ENCODE measurements at places on chromosomes 6 and 20.

GRCh38 chr20:47780720-47781389 lies 4.4 kb downstream of the SULF2 start:
- no peak for DNase-seq

DNA sequence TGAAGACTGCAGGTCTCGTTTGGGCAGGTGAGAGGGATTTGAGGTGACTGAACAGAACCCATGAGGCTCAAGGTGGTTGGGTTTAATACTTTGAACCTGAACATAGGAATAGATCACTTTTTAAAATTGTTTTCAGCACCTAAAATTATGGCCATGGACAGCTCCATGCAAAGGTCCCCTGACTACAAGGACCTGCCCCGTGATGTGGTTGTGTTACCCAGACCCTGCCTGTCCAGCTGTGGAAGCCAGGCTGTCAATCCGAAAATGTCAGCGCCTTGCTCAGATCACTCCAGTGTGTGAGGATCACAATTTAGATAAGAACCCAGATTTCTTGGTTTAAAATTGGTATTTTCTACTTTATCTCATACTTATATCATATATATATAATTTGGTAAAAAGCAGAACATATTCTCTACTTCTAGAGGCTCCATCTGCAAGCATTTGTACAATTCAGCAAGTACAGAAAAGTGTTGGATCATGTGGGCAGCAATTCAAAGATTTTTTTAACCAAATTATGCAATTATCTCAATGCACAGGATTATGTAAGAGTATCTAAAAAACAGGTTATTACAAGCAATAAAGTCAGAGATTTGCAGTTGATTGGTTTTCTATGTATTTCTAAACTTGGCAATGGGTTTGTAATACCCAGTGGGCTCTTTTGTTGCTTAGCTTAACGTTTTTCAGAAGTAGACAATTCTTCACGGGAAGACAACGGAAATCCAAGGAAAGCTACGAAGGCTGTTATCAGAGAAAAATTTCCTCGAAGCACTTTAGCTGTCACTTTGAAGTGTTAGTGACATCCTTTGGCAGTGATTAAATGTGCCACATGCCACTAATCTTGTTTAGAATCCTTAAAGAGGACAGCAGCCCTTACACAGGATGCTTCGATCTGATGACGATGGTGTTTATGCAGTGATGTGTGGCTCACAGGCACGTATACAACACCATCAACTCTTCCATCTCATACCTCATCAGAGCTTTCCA lies 24.1 kb upstream of the RPS6KA2 start:
- DNase-seq, result no peak

DNA sequence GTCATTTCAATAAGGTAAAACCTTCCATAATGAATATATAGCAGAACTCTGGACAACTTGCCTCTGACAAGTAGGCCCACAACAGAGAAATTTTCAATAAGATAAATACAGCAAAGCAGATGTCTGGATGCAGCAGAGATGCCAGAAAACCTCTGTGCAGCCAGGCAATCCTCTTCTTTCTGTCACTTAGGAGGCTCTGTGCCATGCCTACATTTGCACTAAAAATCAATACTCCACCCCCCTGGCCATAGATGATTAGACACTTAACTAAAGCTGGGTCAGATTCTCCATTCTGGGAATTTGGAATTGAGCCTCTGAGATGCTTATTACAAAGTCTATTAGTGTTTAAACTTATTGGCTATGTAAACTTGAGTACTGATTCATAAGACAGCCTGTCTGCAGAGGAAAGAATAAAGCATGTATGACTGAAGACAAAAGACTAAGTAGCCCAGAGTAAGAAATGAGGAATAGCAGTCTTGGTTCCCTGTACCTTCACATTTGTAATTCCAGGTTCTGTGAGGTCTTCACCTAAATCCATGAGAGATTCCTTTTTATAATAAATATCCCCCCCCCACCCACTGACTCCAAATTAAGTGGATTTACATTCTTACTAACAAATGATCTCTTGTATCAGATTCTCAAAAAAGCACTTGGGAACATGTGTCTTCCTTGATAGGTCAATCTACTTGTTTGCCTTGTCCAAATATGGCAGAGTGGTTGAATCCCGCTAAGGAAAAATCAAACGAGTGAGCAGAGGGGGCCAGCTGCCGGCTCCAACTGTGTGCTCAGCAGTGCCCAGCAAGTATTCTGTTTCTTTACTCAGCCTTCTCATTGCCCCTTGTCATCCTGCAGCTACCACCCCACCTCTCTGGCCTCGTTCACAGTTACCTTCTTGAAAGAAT lies 20.4 kb downstream of the MAN1A1 start:
- no peak for DNase-seq

GRCh38 chr6:136090929-136091328 lies 159.2 kb downstream of the MTFR2 start:
- DNase-seq, result no peak

GRCh38 chr6:25769983-25770382 lies 15.4 kb downstream of the SLC17A4 start:
- no peak for DNase-seq

GRCh38 chr6:47780510-47781356 lies 1.1 kb upstream of the OPN5 start:
- DNase-seq, result peak; percentile 44

GRCh38 chr6:166105341-166106075 lies 62.1 kb downstream of the TBXT start:
- DNase-seq, result no peak

DNA sequence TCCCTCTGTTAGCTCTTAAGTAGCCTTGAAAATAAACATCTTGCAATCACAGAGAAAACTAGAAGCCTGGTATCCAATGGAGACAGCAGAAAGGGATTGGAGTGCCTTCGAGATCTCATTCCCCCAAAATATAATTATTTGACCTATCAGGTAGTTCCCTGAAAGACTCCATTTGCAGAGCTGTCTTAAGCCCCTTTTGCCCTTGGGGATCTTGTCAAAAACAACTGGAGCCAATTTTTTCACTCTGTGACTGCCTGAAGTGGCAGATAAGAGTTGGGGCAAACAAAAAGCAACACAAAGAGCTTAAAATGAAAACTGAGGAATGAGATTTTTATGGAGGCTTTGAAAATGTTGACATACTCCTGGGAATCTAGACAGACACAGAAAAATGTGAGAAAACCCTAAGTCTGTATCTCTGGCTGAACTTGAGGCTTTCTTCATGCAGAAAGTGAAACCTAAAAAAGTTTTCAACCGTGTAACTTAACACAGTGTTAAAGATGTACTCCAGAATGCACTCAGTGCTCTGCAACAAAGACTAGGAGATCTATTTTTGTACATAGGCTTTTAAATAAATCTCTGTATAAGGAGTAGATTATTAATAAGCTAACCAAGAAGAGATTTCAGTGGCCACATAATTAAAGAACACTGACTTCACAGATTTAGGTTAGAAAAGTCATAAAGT lies 971.1 kb upstream of the MAN1A1 start:
- DNase-seq, result no peak

DNA sequence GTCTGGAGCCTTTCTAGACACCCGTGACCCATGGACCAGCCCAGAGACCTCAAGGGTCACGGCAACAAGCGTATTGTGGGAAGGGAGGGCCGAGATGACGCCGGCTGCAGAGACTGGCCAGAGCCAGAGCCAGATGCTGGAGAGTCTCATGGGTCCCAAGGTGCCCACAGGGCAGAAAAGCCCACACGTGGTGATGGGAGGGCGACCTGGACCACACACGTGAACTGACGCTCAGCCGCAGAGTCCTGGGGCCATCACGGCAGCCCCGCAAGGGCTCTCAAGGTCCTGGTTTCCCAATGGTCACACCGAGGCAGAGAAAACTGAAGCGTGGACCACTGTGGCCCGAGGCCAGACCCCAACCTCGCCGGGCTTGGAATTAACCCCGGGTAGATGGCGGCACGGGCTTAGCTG lies 92.6 kb downstream of the YTHDF1 start:
- DNase-seq, result no peak

DNA sequence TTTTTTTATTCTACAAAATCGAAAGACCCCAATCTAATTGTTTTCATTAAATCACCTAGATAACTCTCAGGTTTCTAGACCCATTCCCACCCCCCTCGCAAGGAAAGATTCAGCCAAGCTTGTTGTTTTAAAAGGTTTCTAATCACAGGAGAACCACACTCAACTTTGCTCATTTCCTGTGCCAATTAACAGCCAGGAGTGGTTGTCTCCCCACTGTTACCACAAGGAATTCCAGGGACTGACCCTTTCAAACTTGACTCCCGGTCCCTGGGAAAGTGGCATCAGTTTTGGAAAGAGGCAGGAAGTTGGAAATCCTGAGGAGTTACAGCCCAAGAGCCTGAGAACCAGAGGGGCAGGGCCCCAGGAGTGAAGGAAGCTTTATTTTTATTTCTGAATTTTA lies 561.3 kb upstream of the JAG1 start:
- no peak for DNase-seq

GRCh38 chr6:132458887-132459604 lies 53.9 kb downstream of the STX7 start:
- no peak for DNase-seq

GRCh38 chr6:14612016-14612980 lies 494.7 kb downstream of the CD83 start:
- no peak for DNase-seq

DNA sequence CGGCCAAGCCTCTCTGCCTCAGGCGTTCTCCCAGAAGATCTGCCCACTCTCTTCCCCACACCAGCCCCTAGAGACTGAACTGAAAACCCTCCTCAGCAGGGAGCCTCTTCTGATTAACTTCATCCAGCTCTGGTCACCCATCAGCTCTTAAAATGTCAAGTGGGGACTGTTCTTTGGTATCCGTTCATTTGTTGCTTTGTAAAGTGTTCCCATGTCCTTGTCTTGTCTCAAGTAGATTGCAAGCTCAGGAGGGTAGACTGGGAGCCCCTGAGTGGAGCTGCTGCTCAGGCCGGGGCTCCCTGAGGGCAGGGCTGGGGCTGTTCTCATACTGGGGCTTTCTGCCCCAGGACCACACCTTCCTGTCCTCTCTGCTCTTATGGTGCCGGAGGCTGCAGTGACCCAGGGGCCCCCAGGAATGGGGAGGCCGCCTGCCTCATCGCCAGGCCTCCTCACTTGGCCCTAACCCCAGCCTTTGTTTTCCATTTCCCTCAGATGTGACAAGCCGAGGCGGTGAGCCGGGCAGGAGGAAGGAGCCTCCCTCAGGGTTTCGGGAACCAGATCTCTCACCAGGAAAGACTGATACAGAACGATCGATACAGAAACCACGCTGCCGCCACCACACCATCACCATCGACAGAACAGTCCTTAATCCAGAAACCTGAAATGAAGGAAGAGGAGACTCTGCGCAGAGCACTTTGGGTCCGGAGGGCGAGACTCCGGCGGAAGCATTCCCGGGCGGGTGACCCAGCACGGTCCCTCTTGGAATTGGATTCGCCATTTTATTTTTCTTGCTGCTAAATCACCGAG lies 14.2 kb downstream of the VEGFA start:
- no peak for DNase-seq

- no peak for DNase-seq
Observed at GRCh38 chr6:16318538-16318937, 80.2 kb downstream of the GMPR start.

GRCh38 chr20:19937651-19938420 lies 79.3 kb upstream of the NAA20 start:
- no peak for DNase-seq

DNA sequence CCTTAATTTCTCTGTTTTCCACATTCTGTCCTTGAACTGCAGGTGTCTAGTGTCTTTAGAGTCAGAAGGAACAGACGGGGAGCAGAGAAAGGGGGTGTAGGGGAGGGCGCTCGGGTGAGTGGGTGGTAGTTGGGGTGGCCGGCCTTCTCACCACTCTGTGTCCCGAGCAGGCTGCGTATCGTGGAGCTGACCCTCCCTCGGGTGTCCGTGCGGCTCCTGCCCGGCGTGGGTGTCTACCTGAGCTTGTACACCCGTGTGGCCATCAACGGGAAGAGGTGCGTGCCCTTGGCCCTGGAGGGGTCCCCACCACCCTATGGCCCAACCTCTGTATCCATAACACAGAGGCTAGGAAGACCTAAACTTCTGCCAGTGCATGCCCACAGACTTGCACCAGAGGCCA lies 5.3 kb downstream of the BPIFB4 start:
- no peak for DNase-seq

- DNase-seq, result no peak
Observed at GRCh38 chr20:57159945-57160610, 106.4 kb downstream of the BMP7 start.

DNA sequence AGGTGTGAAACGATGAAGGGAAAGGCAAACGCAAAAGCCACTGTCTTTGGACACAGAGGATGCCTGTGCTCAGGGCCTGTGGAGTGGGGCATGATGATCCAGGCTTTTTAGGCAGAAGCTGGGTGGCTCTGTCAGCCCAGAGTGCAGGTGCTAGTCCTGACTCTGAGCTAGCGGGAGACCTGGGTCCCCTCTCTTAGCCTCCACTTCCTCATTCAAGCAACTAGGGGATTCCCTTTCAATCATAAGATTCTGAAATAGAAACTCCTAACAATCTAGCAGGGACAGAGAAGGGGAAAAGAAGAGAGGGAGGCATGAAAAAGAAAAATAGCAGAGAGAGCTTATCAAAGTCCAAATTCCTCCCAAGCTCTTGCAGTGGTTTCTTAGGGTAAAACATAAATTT lies 7.6 kb upstream of the HIVEP2 start:
- no peak for DNase-seq

GRCh38 chr6:24936641-24937317 lies 1.0 kb upstream of the RIPOR2 start:
- DNase-seq, result no peak

DNA sequence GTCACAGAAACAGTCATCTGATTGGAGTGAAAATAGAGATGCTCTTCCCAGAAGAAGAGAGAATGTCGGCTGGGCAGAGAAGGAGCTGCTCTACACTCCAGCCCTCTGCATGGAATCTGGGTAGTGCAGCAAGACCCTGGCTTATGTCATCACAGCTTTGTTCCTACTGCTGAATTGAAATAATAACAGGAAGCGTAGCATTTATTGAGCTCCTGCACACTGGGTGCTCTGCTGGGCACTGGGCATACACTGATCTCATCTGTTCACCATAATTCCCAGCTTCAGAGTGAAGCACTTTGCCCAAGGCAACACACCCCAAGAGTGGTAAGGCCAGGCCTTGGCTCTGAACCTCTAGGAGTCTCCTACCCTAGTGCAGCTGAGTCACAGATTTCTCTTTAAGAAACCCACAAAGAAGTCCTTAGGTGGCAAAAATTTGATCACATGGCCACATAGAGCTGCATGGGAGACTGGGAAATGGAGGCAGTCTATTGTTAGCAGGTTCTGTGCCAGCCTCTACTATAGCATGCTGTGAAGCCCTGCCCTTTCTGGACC lies 3.9 kb upstream of the SDCBP2 start:
- DNase-seq, result no peak

- DNase-seq, result no peak
Observed at GRCh38 chr6:43837507-43837906, 67.5 kb downstream of the VEGFA start.

Data from T1000 (cell line).